ENCODE measurements at places on chromosomes 12 and 14. TPM values are rescaled to one million over a fixed set of nuclear protein-coding genes. Genes with fewer than 3 reads are reported as not detected.

ESYT1 gene
- 100 TPM for total RNA-seq

FGD6 gene
- 37.0 TPM for total RNA-seq

RASAL1 gene
- 38.2 TPM for total RNA-seq

LAG3 gene
- total RNA-seq, result not detected

TMEM30B gene
- total RNA-seq, result 141 TPM

NRXN3 gene
- 6.7 TPM for total RNA-seq

LRTM2 gene
- total RNA-seq, result not detected

CFAP54 gene
- 22.3 TPM for total RNA-seq

SLC5A8 gene
- not detected for total RNA-seq

CCDC197 gene
- total RNA-seq, result not detected

STXBP6 gene
- 7.4 TPM for total RNA-seq

SCN8A gene
- 2.9 TPM for total RNA-seq

KRT78 gene
- not detected for total RNA-seq

GYS2 gene
- 0.16 TPM for total RNA-seq

SLC2A3 gene
- total RNA-seq, result 6.4 TPM

ERBB3 gene
- total RNA-seq, result 343 TPM

FITM1 gene
- total RNA-seq, result 1.4 TPM

CEP290 gene
- 15.1 TPM for total RNA-seq

PLEK2 gene
- total RNA-seq, result 61.1 TPM

SMCO3 gene
- not detected for total RNA-seq

CLMN gene
- 97.7 TPM for total RNA-seq

MOK gene
- total RNA-seq, result 12.4 TPM

CD69 gene
- total RNA-seq, result 19.2 TPM

SMOC1 gene
- 0.82 TPM for total RNA-seq

RTL1 gene
- not detected for total RNA-seq

ZDHHC22 gene
- 0.14 TPM for total RNA-seq

KRT72 gene
- total RNA-seq, result not detected

FGF23 gene
- not detected for total RNA-seq

TBC1D30 gene
- total RNA-seq, result 0.37 TPM

REM2 gene
- 0.27 TPM for total RNA-seq

CNTN1 gene
- total RNA-seq, result 0.75 TPM

KCNH5 gene
- total RNA-seq, result not detected

FBLN5 gene
- 120 TPM for total RNA-seq

KRT86 gene
- not detected for total RNA-seq

KRT3 gene
- not detected for total RNA-seq

GPD1 gene
- 9.2 TPM for total RNA-seq

PTGER2 gene
- total RNA-seq, result 3.2 TPM

DCN gene
- total RNA-seq, result 277 TPM

KRT71 gene
- total RNA-seq, result not detected

DYRK4 gene
- 120 TPM for total RNA-seq

ENDOU gene
- total RNA-seq, result not detected

TSPAN19 gene
- not detected for total RNA-seq

NRIP2 gene
- 0.20 TPM for total RNA-seq

ADSS1 gene
- 4.4 TPM for total RNA-seq

BDKRB1 gene
- total RNA-seq, result 4.4 TPM

LRFN5 gene
- 4.5 TPM for total RNA-seq

RERG gene
- 5.2 TPM for total RNA-seq

CCDC92 gene
- total RNA-seq, result 25.7 TPM

RPS26 gene
- total RNA-seq, result 1,586 TPM

PA2G4 gene
- total RNA-seq, result 22.1 TPM

DIABLO gene
- 54.3 TPM for total RNA-seq

COX8C gene
- total RNA-seq, result not detected
